ENCODE measurements at places on chromosomes 5 and 9.

DNA sequence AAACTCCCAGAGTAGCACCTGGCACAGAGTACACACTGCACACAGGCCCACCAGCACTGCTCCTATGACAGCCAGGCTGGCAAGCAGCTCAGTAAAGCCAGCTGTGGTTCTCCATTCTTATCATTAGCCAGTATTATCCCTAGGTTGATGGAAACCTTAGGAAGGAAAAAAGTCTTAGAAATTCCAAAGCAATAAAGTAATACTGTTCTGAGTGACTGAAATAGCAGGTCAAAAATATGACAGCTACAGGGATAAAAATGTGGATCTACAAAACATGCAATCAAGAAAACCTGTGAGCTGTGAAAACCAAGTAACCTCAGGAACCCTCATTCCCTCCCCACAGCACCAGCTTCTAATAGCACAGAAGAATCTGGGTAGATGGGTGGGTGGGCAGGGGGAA lies 403.5 kb downstream of the SPOCK1 start:
- DNase-seq, result no peak
- no peak overlapping the region for H3K4me3 ChIP-seq
- no peaks in the 10 kb centered on the region for H3K27me3 ChIP-seq

DNA sequence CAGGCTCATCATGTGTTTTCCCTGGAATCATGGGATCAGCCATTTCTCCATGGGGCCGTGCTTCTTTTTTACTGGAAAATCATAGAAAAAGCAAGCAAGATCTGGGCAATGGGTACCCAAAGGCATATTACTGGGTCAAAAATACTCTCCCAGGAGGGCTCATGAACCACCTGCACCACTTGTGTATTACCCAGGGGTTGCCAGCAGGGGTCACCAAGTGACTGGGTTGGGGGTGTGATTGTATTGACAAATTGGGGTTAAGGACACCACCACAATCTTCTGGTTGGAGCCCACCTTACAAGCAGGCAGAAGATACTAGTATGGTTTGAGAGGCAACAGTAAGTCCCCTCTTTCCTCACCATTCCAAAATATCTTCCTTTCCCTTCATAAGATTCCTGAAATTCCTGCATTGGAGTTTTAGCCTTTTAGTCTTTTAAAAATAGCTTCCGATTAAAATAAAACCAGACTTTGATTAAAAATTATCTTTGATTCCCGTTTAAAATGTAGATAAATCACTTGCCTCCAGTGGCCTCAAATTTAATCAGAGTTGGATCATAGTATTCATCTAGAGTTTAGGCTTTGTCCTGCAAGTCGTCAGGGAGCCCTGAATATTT lies 603.3 kb downstream of the KIF4B start:
- H3K36me3 ChIP-seq, result no peaks in the 10 kb centered on the region
- H3K27ac ChIP-seq, result no peak overlapping the region
- H3K4me3 ChIP-seq, result no peak overlapping the region
- DNase-seq, result no peak

GRCh38 chr5:72817671-72818266 lies 1.3 kb downstream of the TNPO1 start:
- H3K36me3 ChIP-seq, result no peaks in the 10 kb centered on the region
- H3K27me3 ChIP-seq, result no peaks in the 10 kb centered on the region
- H3K4me3 ChIP-seq, result peak overlapping the region; percentile 92
- peak overlapping the region; percentile 98 for H3K27ac ChIP-seq
- DNase-seq, result no peak
- peaks cover 2% of the 10 kb centered on the region for H3K4me1 ChIP-seq

DNA sequence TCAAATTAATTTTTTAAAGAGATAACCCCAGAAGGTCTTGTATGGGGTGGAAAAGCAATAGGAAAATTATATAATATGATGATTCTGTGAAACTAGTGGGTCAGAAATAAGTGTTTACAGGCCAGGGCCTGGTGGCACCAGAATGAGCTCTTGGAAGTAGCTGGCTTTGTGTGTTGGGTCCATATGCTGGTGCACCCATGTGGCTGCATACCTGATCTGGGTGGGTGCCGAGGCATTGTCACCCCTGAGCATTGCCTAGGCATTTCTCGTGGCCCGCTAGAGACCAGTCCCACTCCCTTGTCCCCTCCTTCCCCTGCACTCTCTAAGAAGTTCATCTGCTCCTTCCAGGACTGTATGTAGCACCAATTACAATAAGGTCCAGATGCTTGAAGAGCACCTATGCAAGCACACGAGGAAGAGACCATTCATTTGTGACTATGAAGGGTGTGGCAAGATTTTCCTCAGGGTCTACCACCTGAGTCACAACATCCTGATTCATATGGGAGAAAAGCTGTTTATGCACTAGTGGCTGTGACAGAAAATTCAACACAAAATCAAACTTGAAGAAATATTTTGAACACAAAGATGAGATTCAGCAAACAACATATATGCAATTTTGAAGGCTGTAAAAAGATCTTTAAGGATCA lies 19.8 kb upstream of the IL33 start:
- no peaks in the 10 kb centered on the region for H3K4me1 ChIP-seq
- no peak for DNase-seq
- no peak overlapping the region for H3K4me3 ChIP-seq
- no peak overlapping the region for H3K27ac ChIP-seq
- no peaks in the 10 kb centered on the region for H3K27me3 ChIP-seq

DNA sequence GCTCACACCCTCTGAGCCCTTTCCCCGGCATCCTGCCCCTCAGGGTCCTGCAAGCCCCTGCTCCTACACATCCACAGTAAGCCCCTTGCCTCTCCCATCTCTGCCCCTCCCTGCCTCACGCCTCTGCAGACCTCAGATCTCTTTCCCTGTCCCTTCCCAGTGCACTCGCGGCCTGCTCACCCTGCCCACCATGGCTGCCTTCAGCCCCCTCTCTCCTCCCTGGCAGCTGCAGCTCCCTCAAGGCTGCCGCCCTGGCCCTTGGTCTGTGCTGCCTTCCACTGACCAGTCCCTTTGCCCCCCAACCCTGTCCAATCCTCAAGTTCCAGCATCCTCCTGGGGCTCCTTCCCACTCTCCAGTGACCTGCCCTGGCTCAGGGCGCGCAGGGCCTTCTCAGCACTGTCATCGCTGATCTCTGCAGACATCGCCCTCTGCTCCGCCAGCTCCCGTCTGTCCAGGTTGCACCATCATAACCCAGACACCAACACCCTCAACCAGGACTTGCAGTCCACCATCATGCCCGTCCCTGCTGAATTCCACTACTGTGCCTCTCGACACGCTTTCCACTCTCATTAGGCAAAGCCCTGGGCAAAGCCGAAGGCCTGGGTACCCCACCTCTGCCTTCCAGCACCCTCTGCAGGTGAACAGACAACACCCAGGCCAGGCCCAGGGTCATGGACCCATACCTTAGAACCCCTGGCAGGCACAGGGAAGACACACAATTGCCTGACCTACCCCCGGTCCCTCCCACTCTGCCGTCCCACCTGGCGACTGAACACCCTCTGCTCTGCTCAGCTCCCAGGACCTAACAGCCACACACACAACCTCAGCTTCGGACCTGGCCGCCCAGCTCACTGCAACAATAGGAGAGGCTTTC lies 97.8 kb upstream of the RUFY1 start:
- no peaks in the 10 kb centered on the region for H3K27me3 ChIP-seq
- no peaks in the 10 kb centered on the region for H3K4me1 ChIP-seq
- no peak overlapping the region for H3K4me3 ChIP-seq
- no peak for DNase-seq

Measured in large intestine (tissue), 12 donors.